Cardiac atrium fibroblast (primary cell): ENCODE measurements at places on chromosomes 16 and 17. TPM values are rescaled to one million over a fixed set of nuclear protein-coding genes. Genes with fewer than 3 reads are reported as not detected.

CFAP97D1 gene
- total RNA-seq, result not detected in 2 replicates

TLCD1 gene
- total RNA-seq, result 8.6 and 20.9 TPM in 2 replicates

ADAM11 gene
- 1.5 and 2.2 TPM in 2 replicates for total RNA-seq

TEDC2 gene
- total RNA-seq, result 1.3 and 3.6 TPM in 2 replicates

KRT24 gene
- total RNA-seq, result not detected in 2 replicates

NPIPB2 gene
- 2.9 and 4.4 TPM in 2 replicates for total RNA-seq

STX1B gene
- 0.16 and 0.18 TPM in 2 replicates for total RNA-seq

WFDC1 gene
- 1.5 and 2.7 TPM in 2 replicates for total RNA-seq

CCL5 gene
- total RNA-seq, result 1.6 TPM in 1 of 2 replicates, not detected in the other

FBXW10B gene
- not detected in 2 replicates for total RNA-seq

CCL18 gene
- total RNA-seq, result not detected in 2 replicates

CCDC144A gene
- total RNA-seq, result not detected in 2 replicates

TBC1D3H gene
- not detected in 2 replicates for total RNA-seq

FBXO39 gene
- total RNA-seq, result not detected in 2 replicates

SPECC1 gene
- 10.5 and 11.4 TPM in 2 replicates for total RNA-seq

FZD2 gene
- 3.4 and 8.8 TPM in 2 replicates for total RNA-seq

CX3CL1 gene
- 0.18 and 1.5 TPM in 2 replicates for total RNA-seq

PRCD gene
- total RNA-seq, result 7.0 and 7.6 TPM in 2 replicates

MYO15A gene
- 0.49 and 0.72 TPM in 2 replicates for total RNA-seq

LPCAT2 gene
- 2.7 and 18.0 TPM in 2 replicates for total RNA-seq

NT5M gene
- 0.49 and 8.3 TPM in 2 replicates for total RNA-seq

SDR42E1 gene
- not detected in 2 replicates for total RNA-seq

IKZF3 gene
- not detected in 2 replicates for total RNA-seq

MYH2 gene
- not detected in 2 replicates for total RNA-seq

HOXB1 gene
- total RNA-seq, result not detected in 2 replicates

FOXL1 gene
- total RNA-seq, result 1.6 and 3.1 TPM in 2 replicates

RILP gene
- total RNA-seq, result 9.7 and 12.2 TPM in 2 replicates

SMIM36 gene
- total RNA-seq, result not detected in 2 replicates

CD300C gene
- total RNA-seq, result 0.18 TPM in 1 of 2 replicates, not detected in the other
